HuH-7 (cell line): ENCODE measurements at places on chromosomes 3 and 15.

DNA sequence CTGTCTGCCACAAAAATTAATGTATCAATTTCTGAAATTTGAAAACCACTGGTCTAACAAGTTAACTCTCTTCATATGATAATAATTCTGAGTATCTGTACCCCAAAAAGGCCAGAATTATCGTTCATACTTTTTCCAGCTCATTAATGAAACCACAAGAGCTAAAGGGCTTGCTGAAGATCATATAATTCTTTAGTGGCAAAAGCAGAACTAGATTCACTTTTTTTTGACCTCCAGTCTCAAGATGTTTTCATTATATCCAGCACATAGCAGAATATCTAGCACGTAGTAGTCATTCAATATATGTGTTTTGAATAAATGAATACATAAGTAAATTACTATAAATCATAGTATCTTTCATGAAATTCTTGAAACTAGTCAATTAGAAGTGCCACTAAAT, 246.7 kb upstream of the KCNH8 start:
- no peak for DNase-seq

DNA sequence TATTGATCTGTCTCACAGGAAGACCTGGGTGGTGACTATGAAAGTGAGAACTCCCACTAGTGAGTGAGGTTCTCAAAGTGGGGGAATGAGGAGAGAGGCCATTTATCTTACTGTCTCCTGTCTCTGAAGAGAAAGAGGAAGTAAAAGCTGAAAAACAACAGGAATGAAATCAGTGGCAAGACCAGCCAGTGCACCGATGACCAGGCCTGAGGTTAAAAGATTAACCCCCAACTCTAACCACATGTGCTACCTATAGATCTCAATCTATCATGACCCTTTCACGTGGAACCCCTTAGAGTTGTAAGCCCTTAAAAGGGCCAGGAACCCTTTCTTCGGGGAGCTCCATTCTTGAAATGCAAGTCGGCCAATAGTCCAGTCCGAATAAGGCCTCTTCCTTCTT, 239.3 kb upstream of the CNTN6 start:
- no peak for DNase-seq

GRCh38 chr3:131193641-131194238, 167.1 kb downstream of the NEK11 start:
- no peak for DNase-seq

- no peak for DNase-seq
Observed at GRCh38 chr3:60886518-60886917, 364.7 kb downstream of the FHIT start.

DNA sequence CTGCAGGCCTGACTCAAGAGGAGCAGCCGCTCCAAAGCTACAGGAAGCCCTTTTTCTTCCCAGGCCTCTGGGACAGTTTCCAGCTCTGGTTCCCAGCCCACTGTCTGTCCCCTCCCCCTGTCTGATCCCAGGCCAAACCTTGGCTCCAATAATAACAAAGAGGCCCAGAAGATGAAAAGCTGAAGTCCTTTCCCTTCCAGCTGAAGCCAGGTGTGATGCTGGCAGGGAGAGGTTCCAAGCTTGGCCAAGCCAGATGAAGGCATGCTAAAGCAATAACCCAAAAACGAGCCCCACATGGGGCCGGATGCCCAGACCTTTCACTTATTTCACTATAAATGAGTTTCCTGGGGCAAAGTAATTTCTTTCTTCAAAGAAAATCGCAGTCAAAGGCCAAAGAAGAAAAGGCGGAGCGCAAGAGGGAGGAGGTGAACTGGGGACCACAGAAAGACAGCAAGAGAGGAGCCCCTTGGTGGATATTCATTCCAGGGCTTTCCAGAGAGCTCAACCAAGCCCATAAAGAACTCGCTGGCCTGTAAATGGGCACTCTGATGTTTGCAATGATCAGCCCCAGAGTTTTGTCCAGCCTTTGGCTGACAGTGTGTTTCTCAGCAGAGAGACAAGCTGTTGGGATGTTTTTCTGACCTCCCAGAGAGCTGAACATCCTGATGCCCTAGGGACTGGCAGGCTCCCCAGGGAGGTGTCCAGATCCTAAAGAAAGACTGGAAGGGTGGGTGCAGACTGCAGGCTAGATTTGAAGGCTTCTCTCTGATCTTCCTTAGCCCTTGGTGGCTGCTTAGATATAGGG, 157.6 kb downstream of the UACA start:
- DNase-seq, result no peak

- no peak for DNase-seq
Observed at GRCh38 chr3:45571969-45572368, 22.6 kb upstream of the LIMD1 start.

- no peak for DNase-seq
Observed at GRCh38 chr15:75810874-75811498, 32.3 kb upstream of the UBE2Q2 start.

GRCh38 chr15:100054539-100054938, 287.2 kb downstream of the ADAMTS17 start:
- DNase-seq, result no peak

DNA sequence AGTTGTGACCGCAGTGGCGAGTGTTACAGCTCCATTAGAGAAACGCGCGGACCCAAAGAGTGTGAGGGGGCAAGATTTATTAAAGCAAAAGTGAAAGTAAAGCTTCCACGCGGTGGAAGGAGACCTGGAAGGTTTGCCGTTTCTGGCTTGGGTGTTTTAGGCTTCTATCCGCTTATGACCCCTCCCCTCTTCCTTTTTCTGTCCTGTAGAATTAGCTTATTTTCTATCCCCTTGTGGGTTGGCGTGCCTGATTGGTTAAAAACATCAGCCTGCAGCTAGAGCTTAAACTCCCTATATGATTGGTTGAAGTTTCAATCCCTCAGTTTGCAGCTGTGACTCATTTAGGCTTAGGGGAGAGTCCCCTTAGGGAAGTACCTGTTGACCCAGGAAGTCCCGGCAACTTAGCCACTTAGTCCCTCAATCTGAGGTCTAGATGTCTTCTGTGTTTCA, 39.6 kb downstream of the C3orf38 start:
- DNase-seq, result peak; percentile 33

- DNase-seq, result no peak
Observed at GRCh38 chr15:98000249-98001203, 40.0 kb downstream of the ARRDC4 start.

GRCh38 chr3:147630921-147631415, 221.8 kb downstream of the ZIC1 start:
- no peak for DNase-seq

- DNase-seq, result no peak
Observed at GRCh38 chr3:187150599-187150998, 11.3 kb upstream of the RPL39L start.

GRCh38 chr15:70299931-70300869, 202.5 kb upstream of the TLE3 start:
- no peak for DNase-seq

GRCh38 chr3:78832785-78833204, 935.0 kb downstream of the ROBO1 start:
- DNase-seq, result no peak

DNA sequence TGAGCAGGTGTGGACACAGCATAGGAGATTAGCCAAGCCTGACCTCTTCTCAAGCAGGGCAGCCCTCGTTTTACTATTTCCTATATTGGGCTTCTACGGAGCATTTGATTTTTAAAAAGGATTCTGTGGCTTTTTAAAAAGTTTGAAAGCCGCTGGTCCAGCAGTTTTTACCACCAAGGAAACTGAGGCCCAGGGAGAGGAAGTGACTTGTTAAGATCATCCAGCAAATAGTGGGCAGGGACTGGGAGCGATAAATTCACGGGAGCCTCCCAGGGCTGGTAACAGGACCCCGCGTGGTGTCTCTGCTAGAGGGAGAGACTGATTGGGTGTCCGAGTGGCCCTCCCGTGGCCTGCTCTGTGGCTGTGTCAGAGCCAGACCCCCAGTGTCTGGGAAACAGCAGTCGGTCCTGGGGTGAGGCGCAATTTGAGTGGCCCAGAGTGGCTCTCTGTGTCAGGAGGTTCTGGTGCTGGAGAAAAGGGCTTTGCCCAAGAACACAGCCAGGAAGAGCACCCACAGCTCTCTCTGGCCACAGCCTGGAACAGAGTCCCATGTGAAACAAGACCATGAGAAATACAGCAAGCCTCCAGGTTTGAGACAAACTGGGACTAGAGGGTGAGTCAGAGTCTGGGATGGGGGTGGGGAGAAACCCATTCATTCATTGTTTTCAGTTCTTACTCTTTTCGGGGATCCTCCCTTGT, 4.2 kb downstream of the FURIN start:
- DNase-seq, result no peak

GRCh38 chr15:36886701-36887100, 213.6 kb downstream of the MEIS2 start:
- DNase-seq, result no peak
